ENCODE measurements at places on chromosomes 16 and 17. TPM values are rescaled to one million over a fixed set of nuclear protein-coding genes. Genes with fewer than 3 reads are reported as not detected.

DNA sequence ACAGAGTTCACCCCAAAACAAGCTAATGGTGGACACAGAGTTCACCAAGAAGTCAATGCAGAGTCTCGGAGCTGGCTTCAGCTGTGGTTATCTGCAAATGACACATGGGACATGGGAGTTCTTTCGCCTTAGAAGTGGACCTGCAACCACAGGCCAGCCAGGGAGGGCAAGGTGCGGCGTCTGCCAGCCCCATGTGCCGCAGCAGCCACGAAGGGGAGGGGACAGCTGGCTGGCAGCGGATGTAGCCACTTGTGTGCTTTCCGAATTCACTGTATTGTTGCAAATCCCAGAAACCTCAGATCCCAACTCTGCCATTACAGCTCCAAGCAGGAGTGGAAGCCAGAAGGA is 24.8 kb downstream of the LMF1 start:
- H3K27me3 ChIP-seq, result no peaks in the 10 kb centered on the region
- no peaks in the 10 kb centered on the region for H3K36me3 ChIP-seq
- H3K4me3 ChIP-seq, result no peak overlapping the region
- no peaks in the 10 kb centered on the region for H3K4me1 ChIP-seq
- DNase-seq, result no peak

- no peaks in the 10 kb centered on the region for H3K27me3 ChIP-seq
- no peak overlapping the region for H3K27ac ChIP-seq
- peaks cover 20% of the 10 kb centered on the region for H3K36me3 ChIP-seq
- no peak overlapping the region for H3K4me3 ChIP-seq
- DNase-seq, result peak; percentile 71
- H3K4me1 ChIP-seq, result no peaks in the 10 kb centered on the region
Measured at GRCh38 chr17:63647936-63648335, 25.7 kb downstream of the MAP3K3 start.

DNA sequence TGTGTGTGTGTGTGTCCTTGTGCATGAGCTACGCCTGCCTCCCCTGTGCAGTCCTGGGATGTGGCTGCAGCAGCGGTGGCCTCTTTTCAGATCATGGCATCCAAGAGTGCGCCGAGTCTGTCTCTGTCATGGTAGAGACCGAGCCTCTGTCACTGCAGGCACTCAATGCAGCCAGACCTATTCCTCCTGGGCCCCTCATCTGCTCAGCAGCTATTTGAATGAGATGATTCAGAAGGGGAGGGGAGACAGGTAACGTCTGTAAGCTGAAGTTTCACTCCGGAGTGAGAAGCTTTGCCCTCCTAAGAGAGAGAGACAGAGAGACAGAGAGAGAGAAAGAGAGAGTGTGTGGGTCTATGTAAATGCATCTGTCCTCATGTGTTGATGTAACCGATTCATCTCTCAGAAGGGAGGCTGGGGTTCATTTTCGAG is 22.5 kb downstream of the STAT5A start:
- H3K36me3 ChIP-seq, result peaks cover 5% of the 10 kb centered on the region
- no peaks in the 10 kb centered on the region for H3K4me1 ChIP-seq
- no peak overlapping the region for H3K4me3 ChIP-seq
- H3K27me3 ChIP-seq, result no peaks in the 10 kb centered on the region
- peak overlapping the region; percentile 47 for H3K27ac ChIP-seq

GRCh38 chr17:60372790-60373483 is 19.0 kb downstream of the USP32 start:
- DNase-seq, result peak; percentile 60
- H3K36me3 ChIP-seq, result no peaks in the 10 kb centered on the region
- no peaks in the 10 kb centered on the region for H3K27me3 ChIP-seq
- H3K4me1 ChIP-seq, result no peaks in the 10 kb centered on the region

Gene CNGB1
- total RNA-seq, result 0.29 TPM

Gene CHST5
- total RNA-seq, result 1.1 TPM

Gene SKAP1
- 0.32 TPM for total RNA-seq

Gene FGF11
- total RNA-seq, result 8.8 TPM
